SK-MEL-5 (cell line): ENCODE measurements at places on chromosomes 6 and 20. TPM values are rescaled to one million over a fixed set of nuclear protein-coding genes. Genes with fewer than 3 reads are reported as not detected.

GRCh38 chr6:14276667-14277404 lies 159.3 kb downstream of the CD83 start:
- DNase-seq: no peak

DNA sequence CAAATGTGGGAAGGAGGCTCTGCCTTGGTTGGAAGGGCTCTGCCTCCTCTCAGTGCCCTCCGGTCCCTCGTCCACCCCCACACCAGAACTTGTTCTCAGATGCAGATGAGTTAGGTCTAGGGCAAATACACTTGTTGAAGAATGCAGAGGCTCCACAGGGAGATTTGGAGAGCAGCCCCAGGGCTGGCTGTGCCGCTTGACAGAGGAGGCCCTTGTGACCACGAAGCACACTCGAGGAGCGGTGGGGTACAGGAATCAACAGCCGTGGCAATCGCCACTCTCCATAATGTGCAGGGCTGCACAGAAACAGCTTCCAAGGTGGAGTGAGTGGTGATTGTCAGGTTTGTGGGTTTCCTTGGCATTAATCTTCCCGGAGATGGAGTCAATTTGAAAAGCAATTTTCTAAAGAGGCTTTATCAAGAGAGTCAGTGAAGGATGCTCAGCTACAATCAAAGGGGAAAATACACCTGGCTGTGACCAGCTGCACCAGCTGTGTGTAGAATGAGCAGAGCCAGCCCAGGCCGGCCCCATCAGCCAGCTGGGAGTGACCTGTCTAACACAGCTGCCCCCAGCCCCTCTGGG lies 59.5 kb downstream of the BFSP1 start:
- DNase-seq: no peak

- no peak for DNase-seq
Measured at GRCh38 chr6:129183187-129183591, 300.3 kb downstream of the LAMA2 start.

DNA sequence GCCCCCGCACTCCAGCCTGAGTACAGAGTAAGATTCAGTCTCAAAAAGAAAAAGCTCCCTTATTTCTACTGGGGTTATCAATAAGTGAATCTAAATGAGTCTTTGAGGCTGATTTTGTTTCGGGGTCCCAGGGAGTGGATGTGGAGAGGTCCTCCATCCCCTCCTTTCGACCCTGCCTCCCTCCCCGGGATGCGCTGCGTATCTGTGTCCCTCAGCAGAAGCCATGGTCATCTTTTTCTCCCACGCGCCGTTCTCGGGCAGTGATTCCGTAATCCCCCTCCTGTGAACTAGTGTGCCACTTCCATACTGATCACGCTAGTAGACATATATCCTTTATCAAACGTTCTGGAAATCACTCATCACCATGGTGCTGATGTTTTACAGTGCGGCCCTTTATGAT lies 152.9 kb downstream of the CDH4 start:
- DNase-seq: no peak

DNA sequence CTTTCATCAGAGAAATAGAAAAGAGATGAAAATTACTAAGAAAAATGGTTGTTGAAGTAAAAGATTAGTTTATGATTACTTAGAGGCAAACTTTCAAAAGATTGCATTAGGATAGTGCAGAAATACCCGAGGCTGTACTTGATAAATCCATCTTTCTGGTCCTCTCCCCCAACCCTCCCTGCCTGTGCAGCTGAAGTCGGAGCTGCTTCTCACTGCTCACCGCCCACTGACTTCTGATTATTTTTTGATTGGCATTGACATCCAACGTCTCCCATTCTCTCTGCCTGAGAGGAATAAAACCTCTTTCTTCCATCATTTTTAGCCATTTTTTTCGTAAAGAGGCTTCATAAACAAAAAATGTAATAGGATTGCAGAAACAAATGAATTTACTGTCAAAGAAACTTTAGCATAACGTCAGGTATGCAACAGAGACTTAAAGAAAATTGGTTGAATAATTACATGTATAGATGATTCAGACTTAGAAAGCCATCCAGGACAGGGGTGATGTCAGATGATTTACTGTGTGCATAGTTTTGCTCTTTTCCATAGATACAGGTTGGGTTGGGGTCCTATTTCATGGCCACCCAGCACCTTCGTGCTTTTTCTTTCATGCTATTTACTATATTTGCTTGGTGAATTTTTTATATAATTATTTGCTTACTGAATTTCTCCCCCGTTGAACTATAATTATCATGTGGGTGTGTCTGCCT lies 53.6 kb upstream of the EDN3 start:
- no peak for DNase-seq

MYBL2 gene
- total RNA-seq: 10.4 and 14.1 TPM in 2 replicates

- no peak for DNase-seq
Measured at GRCh38 chr6:82410151-82410648, 46.6 kb downstream of the TPBG start.

- DNase-seq: peak; percentile 53
Measured at GRCh38 chr6:142907544-142907943, 37.4 kb downstream of the HIVEP2 start.

FAM135A gene
- 11.5 and 12.5 TPM in 2 replicates for total RNA-seq

GRCh38 chr6:144289006-144289405 lies 3.9 kb downstream of the UTRN start:
- no peak for DNase-seq

SYNCRIP gene
- 67.5 and 68.1 TPM in 2 replicates for total RNA-seq

GRCh38 chr6:143872201-143872600 lies 7.9 kb downstream of the ZC2HC1B start:
- DNase-seq: no peak

DNA sequence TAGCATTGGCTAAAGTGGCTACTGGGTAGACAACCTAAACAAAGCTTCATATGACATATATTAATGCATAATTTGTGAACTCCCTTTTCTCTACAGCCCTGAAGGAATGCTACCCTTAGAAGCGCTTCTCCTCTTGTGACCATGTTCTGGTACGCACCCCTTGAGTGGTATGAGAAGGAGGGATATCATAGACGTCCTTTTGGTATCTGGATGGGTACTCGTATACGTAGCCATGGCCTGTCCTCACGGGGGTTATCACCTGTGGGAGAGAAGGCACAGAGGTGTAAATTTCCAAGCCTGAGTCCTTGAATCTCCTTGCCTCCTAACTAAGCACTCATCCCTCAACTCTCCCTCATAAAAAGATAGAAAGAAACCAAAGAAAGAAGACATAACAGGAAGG lies 39.0 kb downstream of the NEDD9 start:
- no peak for DNase-seq

PSMB9 gene
- total RNA-seq: 10.4 and 15.4 TPM in 2 replicates

- no peak for DNase-seq
Measured at GRCh38 chr6:35065441-35065800, 75.7 kb downstream of the TCP11 start.

GRCh38 chr6:25635886-25636317 lies 16.1 kb upstream of the SCGN start:
- DNase-seq: peak; percentile 94

DNA sequence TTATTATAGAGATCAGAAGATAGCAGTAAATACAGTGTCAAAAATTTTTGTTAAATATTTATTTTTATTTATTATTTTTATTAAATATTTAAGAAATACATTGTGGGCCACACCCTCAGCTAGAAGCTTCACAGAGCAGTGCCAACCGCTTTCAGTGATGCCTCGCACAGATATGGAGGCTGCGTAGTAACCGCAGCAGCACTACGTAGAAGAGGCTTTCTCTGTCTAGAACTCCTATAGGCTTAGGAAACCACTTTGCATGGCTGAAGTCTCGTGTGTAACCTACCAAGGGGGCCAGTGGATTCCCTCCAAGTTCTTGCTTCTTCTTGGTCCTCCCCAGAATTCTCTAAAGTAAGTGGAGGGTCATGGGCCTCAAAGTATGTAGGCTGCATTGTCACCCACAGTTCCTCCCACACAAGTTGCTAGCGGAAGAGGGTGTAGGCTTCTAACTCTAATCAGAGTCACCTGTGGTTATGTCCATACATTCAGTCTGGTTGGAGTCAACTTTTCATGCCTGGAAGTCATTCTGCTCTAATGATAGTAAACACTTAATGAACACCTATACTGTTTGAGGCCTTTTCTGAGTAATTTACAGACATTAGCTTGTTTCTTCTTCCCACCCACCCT lies 285.6 kb downstream of the CDKAL1 start:
- no peak for DNase-seq

DNA sequence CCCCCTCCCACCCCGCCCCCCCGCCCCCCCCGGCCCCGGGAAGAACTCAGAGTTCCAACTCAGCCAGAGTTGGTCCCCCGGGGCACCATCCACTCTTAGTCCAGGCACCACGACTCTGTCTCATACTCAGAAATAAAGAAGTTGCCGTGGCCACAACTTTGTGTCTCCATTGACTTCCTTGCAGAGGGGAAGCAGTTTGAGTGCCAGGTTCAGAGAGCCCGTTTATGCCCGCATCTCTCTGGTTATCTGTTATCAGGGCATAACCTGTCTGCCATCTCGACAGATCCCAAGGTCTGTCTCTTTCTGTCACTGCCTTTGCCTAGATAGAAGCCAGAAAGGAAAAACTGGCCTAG lies 605 bp downstream of the CDC5L start:
- DNase-seq: no peak

DNA sequence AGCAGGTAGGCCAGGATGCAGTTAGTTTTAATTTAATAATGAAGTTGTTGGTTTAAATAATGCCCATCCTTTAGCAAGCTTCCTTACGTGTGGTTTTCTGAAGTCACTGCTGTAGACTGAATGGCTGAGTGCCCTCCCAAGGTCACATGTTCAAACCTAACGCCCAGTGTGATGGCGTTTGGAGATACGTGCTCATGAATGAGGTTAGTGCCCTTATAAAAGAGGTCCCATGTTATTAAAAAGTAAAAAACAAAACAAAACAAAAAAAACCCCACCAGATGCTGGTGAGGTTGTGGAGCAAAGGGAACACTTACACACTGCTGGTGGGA lies 16.3 kb downstream of the LRP11 start:
- no peak for DNase-seq
